ENCODE measurements at places on chromosomes 1 and 21.

DNA sequence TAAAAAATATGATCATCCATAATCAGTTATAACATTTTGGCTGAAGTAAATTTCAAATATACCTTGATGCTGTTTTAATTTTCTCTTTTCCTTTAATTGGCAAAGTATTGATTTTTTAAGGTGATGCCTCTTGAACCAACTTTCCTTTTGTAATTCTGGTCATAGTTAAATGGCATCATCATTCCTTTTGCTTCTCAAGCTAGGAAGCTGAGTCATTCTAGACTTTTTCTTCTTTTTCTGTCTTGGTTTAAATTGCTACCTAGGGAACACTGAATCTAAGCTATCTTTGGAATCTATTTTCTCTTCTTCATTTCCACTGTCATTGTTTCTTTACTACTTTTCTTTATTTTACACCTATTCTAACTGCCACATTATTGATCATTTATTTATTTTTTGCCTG is 162.7 kb downstream of the HMCN1 start:
- no peak for DNase-seq

- DNase-seq = no peak
Observed at GRCh38 chr1:201763455-201764140, 65.4 kb upstream of the IPO9 start.

GRCh38 chr1:161739865-161740566 is 9.6 kb upstream of the DUSP12 start:
- no peak for DNase-seq

DNA sequence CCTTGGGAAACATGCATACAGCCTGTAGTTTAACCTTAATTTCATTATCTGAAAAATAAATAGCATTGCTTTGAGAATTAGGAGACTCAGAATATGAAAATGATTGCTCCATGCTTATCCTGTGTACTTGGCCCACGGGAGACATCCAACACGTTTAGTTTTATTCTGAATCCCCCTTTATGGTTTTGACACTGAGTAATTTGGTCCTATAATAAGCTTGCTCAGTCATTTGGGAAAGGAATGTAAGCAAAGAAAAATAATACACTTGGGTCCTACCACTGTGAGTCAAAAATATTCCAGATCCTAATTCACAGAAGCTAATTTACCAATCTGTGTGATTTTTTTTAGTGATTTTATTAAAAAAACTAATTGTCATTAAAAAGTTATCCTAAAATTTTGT is 557.3 kb downstream of the USP25 start:
- no peak for DNase-seq

- no peak for DNase-seq
Observed at GRCh38 chr1:191134796-191135195, 657.1 kb upstream of the BRINP3 start.

DNA sequence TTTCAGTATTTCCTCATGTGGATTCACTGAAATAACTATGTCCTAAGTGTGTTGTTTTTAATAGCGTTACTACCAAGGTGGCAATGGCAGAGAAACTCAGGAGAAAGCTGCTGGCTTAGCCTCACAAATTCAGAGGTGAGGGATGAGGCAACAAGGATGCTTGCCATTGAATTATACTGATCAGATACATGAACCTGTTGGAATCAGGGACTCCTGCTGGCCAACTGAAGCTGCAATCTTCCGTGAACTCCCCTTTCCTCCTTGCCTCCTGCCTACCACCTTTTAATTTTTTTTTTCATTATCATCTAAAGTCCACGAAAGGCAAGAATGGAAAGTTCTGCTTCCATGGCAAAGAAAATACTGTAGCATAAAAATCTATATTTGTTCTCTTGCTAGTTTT is 254.7 kb downstream of the NFIA start:
- no peak for DNase-seq

DNA sequence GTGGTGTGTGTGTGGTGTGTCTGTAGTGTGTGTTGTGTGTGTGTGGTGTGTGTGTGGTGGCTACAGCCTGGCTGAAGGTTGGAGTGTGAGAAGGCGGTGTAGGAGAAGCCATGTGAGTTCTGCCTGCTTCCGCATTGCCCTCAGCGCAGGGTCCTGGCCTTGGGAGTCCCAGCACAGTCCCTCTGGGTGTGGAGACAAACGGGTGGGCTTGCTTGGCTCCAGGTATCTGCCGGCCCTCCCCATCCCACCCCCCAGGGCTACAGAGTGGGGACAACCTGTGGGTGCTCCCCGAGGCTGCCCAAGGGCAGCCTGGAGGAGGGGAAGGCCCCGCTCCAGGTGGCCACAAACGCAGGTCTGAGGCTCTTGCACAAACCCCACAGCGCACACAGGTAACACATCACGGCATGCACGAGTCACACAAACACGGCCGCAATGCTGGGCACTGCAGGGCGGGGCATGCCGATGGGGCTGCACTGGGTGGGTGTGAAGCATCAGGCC is 31.7 kb upstream of the ADARB1 start:
- DNase-seq = no peak

DNA sequence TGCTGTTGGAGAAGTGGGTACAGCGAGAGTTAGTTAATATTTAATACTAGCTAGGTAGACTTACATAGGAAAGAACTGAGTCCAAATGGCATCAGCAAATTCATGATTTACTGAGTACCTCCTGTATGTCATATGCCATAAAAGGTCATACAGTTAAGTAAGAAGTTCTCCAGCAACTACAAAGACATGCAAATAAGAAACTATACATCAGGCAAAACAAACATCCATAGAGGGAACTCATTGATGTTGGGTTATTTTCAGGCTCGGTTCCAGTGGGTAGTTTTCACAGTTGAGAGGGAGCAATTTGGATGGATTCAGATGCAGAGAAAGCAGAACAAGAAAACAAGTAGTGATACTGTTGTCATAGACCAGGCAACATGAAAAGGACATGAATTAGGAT is 164.9 kb upstream of the L1TD1 start:
- DNase-seq = no peak

- DNase-seq = no peak
Observed at GRCh38 chr1:1889847-1890505, 911 bp downstream of the GNB1 start.

DNA sequence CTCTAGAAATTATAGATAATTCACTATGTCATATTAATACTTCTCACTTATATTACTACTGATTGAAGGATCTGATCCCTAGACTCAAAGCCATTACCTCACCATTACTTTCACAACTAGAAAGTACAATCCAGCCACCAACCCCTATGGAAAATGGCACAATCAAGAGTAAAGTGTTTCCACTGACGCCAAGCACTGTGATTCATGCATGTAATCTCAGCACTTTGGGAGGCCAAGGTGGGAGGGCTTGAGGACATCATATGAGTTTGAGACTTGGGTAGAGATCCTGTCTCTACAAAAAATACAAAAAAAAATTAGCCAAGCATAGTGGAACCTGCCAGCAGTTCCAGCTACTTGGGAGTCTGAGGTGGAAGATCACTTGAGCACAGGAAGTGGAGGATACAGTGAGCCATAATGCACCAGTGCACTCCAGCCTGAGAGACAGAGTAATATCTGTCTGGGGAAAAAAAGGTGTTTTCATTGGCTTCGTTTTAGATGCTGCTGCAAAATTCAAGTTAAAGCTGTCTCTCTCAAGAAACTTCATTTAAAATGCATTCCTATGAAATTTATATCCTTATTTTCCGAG is 126.5 kb downstream of the AKT3 start:
- no peak for DNase-seq

GRCh38 chr1:171366816-171367215 is 52.8 kb downstream of the FMO4 start:
- no peak for DNase-seq

DNA sequence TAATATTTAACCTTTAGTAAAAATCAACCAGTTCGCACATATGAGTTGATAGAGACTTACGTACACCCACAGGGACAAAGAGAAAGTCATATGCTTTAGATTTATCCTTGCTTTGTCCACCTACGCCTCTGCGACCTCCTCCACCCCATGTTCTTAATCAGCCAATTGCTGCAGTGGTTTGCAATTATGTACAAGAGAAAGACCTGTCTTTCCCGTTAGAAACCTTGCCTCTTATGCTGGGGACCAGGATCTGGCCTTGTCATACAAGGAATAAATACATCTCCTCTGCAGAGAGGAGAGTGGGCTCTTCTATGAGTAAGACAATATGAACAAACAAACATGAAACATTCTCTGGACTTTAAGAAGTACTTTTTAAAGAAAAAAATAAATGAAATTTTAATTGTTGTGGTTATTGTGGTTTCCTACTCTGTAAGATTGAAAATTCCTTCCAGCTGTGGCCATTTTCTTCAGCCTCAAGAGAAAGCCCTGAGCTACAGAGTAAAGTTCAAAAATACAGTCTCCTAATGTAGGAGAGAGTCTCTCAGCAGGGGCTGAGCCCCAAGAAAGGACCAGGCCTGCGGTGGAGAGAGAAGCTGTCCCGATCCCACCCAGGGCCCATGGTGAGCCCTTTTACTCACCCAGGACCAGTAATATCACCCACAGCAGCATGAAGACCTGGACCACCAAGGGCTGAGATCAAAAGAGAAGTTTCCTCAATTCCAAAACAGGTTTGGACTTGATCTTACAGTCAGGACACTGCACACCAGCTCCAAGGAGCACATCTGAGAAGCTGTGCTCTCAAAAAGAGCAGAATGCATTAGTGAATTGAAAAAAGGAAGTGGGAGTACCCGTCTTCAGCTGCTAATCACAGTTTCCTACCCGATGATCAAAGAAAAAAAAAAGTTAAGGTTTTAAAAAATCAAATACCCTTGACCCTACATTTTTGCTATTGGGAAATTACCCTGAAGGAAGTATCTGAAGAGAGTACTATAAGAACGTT is at the start of gene FCRL5:
TSS of gene FCRL5 (minus strand) at position 822 of the 1,000 bp plus-strand sequence. CDS start at position 669, 153 bp downstream.
- DNase-seq = no peak

GRCh38 chr1:75720820-75721219 is 3.7 kb upstream of the ACADM start:
- no peak for DNase-seq

DNA sequence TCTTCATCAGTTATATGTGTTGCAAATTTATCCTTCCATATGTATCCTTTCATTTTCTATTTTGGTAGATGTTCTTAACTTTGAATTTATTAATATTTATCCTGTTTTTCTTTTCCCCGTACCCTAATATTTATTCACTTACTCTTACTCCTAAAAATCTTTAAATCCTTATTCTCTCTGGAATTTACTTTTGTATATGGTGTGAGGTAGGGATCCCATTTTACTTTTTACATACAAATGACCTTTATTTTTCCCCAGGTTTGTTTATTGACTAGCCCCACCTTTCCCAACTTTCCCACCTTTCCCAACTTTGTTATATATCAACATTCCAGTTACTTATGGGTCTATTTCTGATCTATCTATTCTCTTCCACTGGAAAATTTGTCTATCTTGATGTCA is 21.7 kb upstream of the ADAR start:
- DNase-seq = no peak

GRCh38 chr1:201551877-201552731 is 13.2 kb downstream of the NAV1 start:
- DNase-seq = no peak

GRCh38 chr1:210301615-210302000 is 27.1 kb upstream of the HHAT start:
- no peak for DNase-seq

DNA sequence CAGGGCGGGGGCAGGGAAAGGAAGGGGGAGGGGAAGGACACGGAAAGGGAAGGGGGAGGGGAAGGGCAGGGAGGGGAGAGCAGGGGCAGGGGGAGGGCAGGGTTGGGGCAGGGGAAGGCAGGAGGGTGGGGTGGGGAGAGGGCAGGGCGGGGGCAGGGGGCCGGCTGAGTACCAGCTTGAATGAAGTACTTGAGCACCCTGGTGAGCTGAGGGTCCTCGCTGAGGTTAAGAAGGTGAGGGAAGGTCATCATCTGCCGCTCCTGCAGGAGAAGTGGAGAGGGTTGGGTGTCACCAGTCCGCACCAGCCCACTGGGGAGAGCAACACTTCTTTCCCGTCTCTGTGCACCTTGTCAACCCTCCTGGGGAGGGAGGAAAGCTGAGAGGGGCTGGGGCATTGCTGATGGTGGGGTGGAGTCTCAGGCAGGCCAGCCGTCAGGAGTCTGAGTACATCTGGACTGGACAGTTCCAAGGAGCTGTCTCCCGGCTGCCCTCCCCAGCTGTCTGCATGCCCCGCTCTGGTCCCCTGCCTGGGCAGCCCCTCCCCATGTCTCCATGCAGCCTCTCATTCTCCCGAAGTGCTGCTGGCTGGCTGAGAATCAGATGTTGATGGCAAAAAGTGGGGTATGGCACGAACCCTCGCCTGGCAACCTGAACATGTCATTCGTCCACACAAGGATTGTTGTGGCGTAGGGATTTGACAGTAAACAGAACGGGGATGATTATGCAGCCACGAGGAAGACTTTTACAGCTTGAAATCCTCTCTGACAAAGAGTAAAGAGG is 70.0 kb downstream of the SCCPDH start:
- no peak for DNase-seq

DNA sequence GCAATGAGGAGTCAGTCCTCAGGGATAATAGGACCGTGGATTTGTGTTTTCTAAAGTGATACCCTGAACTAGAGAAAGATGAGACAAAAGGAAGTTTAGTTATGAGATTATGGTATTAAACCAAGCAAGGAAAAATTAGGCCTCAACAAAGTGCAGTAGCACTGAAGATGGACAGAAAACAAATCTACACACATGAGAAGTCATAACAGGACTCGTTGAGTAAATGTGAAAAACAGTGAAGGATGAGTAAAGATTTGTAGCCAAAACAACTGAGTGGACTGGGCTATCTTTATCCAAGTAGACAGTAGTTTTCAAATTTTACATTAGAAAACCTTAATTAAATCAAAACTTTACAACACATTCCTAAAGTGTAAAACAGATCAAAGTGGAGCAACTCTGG is 15.0 kb downstream of the EPRS1 start:
- DNase-seq = no peak

DNA sequence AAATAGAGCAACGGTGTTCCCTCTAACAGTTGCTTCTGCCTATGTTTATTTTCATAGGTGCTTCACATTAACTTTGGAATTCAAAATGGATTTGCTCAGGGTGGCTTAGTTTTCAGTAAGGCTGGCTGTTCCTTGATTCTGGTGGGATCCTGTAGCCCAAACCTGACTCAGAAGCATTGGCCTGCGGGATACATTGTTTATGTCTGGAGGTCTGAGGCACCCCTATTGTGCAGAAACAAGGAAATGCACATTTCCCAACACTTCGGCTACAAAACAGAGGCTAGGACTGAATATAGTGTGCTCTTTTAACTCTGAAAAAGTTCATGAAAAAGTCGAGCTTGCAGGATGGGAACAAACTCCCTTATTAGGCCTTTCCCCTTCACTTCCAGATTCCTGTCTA is 133.8 kb upstream of the F3 start:
- no peak for DNase-seq

DNA sequence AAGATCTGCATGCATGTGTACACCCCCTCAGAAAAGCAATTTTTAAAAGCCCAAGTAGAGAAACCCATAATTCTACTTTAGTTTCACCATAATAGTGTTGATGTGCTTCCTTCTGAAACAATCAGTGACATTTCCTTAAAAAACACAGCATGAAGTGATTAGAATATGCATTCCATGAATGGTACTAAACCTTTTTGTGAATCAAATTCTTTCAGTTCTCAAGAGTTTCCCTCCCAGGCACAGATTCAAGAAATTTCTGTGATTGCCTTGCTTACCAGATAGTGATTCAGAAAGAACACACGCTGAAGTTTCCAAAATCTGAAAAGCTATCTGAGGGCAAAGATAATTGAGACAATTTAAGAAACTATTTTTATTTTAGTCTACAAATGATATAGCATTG is 136.4 kb upstream of the ADGRL2 start:
- no peak for DNase-seq

GRCh38 chr1:211526101-211526500 is 34.1 kb upstream of the RD3 start:
- no peak for DNase-seq

Data from neuronal stem cell (in vitro differentiated cells).